ENCODE measurements at places on chromosomes 1 and 21.

- no peak for DNase-seq
These were observed 311.7 kb downstream of the KCTD3 start for GRCh38 chr1:215878843-215879242.

DNA sequence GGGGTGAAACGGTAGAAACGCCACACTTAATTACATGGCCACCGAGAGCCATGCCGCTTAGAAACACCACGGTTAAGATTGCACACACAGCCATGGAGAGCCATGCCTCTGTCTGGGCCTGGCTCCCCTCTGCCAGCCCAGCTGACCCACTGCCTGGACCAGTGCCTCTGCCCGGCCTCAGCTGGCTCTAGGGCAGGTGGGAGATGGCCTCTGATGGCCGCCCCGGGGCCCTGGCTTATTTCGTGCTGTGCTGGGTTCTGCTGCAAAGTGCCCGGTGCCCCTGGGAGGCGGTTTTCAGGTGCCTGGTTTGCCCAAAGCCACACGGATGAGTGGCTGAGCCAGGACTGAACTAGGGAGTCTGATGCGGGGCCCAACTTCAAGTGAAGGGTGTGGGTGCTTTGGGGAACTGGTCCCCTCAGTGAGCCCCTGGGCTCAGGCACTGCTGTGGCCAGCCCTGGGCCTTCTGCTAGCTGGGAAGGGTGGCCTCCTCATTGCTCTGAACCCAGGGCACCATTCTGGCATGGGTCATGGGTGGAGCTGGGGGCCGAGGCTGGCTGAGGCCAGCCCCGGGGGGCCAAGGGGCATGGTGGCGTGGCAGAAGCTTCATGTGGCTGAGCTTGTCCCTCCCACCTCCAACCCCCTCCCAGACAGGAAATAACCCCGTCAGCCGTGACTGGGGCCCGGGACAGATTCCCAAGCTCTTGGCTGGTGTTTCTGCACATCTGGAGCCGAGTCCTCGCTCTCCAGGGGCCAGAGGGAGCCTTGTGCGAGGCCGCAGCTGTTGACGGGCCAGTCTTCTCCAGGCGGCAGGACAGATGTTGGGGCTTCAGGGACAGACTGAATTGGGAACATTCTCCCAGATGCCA is 1.9 kb upstream of the GPR153 start:
- no peak for DNase-seq

- DNase-seq = no peak
These were observed 31.7 kb upstream of the RALGPS2 start for GRCh38 chr1:178693366-178693765.

- no peak for DNase-seq
These were observed 459 bp downstream of the FOXE3 start for GRCh38 chr1:47416319-47417169.

DNA sequence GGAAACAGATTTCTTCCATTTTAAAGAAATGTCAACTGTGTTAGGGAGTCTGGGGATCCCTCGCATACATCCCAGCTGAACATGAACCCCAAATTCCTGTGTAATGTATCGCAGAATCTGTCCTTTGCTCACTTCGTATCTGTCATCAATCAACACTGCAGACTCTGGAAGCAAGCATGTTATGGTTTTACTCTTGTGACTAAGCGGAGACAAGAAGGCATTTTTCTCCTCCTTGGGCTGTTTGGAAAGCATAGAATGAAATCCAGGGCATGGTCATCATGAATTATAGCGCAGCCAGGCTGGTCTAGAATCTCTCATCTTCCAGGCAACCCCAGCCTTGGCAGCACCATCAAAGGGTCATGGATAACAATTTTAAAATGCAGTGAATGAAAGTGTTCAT is 290.2 kb downstream of the KIF26B start:
- DNase-seq = no peak

DNA sequence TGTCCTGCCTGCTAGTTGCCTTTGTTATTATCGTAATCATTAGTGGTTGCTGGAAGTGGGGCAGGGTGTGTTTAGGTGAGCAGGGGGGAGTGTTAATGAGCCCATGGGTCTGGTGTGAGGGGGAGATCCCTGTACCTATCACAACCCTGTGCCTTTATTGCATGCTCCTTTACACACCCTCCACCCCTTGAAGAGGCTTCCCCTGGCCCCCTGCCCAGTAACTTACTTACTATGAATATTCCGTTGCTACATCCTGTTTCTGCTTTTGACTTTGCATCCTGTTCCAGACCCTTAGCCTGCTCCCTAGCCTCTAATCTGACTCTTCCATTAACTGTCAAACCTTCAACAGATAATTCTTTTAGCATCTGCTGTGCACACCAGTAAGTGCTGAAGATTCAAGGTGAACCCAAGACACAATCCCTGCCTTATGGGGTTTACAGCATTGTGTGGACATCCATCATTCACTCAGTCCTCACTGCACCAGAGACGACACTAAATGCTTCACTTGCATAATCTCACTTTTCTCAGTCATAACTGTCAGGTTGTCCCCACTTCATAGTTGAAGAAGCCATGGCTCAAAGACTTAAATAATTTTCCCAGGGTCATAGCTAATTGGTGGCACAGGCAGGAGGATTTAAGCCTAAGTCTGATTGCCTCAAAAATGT is 47.9 kb downstream of the CDC7 start:
- DNase-seq = no peak

DNA sequence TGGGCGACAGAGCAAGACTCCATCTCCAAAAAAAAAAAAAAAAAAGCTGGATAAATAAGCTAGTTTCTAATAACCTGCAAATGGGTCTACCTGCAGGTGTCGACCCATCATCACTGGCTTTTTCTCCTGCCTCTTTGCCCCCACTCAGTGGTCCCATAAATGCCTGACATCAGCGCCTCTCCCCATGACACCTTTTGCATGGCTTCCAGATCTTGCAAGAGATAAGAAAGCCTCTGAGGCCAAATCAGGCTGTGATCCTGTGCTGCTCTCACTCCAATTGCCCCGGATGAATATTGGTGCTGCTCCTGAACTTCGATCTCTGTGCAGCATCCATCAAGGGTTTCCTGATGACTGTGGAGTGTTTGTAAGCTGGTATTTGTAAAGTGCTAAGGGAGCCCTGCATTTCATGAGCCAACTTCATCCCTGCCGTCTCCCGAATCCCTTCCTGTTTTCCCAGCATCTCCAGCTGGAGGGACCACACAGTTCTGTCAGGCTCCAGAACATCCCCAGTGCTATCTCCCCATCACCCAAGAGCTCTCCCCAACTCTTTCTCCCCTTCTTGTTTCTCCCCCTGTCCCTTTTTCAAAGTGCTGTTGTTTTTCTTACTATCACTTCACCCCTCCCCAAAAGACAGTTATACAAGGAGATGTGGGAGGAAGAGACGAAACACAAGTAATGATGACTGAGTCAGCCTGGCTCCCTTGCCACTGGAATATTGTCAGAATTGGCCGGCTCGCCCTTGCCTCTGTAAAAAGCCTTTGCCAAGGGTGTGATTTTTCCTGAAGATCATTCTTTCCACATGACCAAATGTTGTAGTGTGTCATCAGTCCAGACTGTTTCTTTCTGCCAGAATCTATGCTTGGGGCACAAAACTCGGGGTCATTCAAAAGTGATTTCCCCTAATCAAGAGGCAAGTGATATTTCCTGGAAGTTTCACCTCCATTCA is 2.8 kb upstream of the EFHD2 start:
- DNase-seq = no peak

DNA sequence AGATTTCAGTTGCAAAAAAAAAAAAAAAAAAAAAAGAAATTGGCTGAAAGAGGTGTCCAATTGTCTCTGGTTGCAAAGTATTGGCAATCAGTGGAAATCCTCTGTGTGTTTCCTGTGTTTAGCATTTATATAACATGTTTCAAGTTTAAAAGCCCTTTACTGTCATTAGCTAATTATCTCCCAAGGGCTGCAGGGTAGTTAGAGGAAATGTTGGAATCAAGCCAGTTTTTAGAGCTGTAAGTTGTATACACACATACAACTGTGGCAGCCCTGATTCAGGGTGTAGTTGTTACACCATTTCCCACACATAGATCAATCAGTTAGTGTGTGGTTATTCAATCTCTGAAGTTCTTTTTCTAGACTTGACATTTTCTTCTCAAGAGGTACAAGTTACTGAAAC is 8.9 kb upstream of the ZNF326 start:
- DNase-seq = no peak

DNA sequence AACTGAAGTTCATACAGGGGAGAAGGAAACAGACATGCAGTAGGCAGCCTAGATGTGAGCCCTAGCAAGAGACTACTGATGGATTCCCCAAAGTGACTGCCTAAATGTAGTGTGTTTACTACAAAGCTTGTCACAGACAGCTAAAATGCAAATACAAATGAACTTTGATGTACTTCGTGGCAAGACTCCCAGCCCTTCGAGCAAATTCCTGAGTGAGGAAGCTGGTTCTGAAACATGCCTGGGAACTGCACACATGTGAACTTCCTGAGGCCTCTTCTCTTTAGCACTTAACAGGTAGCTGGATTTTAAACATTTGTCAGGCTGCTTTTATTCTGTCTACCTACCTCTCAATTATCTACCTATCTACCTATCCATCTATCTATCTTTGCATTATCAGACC is 6.7 kb upstream of the IRF2BP2 start:
- DNase-seq = no peak

GRCh38 chr1:22810378-22810777 is 99.7 kb downstream of the EPHB2 start:
- DNase-seq = no peak

- no peak for DNase-seq
These were observed 149.9 kb downstream of the SYF2 start for GRCh38 chr1:25082216-25082899.

GRCh38 chr1:97668945-97669344 is 251.9 kb downstream of the DPYD start:
- DNase-seq = no peak

- DNase-seq = no peak
These were observed 18.9 kb upstream of the COL6A2 start for GRCh38 chr21:46078978-46079351.

DNA sequence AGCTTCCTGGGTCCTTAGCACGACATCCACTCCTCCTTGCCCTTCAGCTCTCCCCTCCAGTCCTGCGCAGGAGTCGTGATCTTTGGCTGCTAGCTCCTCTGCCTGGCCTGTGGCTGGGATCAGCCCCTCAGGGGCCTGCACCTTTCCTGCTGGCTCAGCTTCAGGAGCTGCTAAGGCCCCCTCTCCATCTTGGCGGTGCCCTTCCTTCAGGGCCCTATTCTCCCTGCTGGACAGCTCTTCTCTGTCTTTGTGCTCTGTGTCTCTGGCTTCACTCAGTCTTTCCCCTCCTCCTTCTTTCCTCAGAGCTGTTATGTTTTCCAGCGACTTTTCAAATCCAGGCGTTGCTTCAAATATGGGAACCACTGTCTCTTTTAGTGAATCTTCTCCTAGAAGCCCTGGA is 59.5 kb upstream of the LRRC53 start:
- no peak for DNase-seq

GRCh38 chr1:234632225-234632624 is 22.2 kb upstream of the IRF2BP2 start:
- no peak for DNase-seq

GRCh38 chr1:178172939-178173338 is 79.0 kb downstream of the RASAL2 start:
- DNase-seq = no peak

DNA sequence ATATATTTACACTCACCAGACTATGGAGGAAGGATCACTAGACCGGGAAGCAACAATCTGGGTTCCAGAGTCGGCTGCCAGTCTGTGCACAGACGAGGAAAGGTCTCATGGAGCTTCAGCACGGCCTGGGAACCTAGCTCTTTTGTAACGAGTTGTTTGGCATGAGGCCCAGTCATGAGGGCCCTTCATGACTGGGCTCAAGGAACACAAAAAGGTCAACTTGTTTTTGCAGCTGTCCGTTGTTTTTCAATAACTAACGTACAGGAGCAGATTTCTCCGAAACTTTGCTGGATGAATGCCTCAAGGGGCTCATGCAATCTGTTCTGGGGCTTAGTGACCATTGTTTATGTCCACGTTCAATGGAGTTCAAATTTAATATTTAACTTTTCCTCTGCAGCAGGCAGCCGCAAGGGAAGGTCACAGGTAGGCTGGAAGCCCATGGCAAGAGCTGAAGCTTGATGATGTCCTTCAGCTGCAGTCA is 5.9 kb upstream of the STUM start:
- DNase-seq = no peak

DNA sequence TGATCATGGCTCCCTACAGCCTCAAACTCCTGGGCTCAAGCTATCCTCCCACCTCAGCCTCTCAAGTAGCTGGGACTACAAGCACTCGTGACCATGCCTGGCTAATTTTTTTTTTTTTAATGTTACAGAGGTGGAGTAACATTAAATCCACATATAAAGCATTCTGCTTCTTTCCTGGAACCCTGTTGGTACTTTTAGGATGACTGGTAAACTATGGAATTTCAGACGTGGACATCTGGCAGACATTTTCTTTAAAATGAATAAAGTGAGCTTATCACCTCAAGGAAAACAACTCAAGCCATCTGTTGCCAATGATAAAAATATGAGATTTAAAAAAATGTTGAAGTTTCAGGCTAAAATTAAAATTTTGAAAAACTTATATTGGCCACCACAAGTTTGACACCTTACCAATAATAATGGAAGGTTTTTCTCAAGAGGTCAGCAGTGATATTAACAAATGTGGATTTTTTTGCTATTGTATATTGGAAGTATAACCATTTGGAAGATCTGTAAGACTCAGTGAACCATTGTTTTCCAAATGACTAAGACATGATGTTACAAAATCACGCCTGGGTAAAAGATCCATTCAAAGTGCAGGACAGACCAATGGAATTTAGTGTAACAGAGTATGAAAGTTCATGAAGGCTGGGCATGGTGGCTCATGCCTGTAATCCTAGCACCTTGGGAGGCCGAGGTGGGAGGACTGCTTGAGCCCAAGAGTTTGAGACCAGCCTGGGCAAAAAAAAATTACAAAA is 52.7 kb upstream of the EIF4G3 start:
- DNase-seq = no peak

DNA sequence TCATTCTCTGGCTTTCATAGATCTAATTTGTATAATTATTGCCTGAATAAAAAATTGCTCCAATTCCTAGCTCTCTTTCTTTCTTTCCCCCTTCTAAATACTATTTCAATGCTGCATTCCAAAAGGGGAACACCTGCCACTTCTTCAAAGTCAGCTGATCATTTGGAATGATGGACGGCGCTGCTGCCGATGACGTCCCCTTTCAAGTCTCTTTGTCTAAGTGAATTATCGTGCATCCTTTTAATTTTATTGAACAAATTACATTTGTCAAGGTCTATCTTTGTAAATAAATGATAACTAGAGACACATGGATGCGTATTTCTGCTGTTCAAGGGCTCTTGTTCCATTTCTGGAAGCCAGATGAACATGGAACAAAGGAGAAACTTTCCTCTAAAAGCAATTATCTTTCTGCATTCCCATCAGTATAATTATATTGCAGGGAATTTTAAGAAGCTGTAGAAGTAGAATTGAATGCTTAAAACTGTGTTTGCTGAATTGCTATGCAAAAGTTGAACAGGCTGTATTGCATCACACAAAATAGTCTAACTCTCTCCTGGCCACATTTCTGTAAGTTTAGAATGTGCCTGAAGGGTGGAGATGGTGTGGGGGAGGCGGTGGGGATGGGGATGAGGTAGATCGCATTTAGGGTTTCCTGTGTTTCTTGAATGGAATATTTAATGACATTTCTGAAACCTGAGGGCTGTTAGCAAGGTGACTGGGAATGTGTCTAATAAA is 191.9 kb upstream of the LMO4 start:
- no peak for DNase-seq

GRCh38 chr1:209883341-209883971 is 54.6 kb upstream of the SYT14 start:
- no peak for DNase-seq

All from stimulated activated CD4-positive, alpha-beta T cell treated with anti-CD3 and anti-CD28 coated beads, Interleukin-2, amount 100 ng/mL, for 24 hours (primary cell).